ENCODE measurements at places on chromosomes 3 and 15.

DNA sequence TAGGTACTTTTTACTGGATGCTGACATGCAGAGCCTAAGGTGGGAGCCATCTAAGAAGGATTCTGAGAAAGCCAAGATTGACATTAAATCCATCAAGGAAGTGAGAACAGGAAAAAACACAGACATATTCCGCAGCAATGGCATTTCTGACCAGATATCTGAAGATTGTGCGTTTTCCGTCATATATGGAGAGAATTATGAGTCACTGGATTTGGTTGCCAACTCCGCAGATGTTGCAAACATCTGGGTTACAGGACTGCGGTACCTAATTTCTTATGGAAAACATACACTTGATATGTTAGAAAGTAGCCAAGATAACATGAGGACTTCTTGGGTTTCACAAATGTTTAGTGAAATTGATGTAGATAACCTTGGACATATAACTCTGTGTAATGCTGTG is 125.1 kb downstream of the PLCL2 start:
- DNase-seq = no peak

GRCh38 chr15:82875411-82876003 is 66.1 kb downstream of the WHAMM start:
- DNase-seq = no peak

GRCh38 chr15:66386204-66387123 is at the start of gene MAP2K1:
MAP2K1 (plus strand) TSS chr15:66386912; CDS start chr15:66387348, 436 bp downstream.
- DNase-seq = peak; percentile 96

- DNase-seq = no peak
Observed at GRCh38 chr3:123129092-123129491, 62.3 kb downstream of the PDIA5 start.

GRCh38 chr3:87367736-87368135 is 91.4 kb upstream of the POU1F1 start:
- peak; percentile 30 for DNase-seq

- peak; percentile 44 for DNase-seq
Observed at GRCh38 chr15:40282869-40283614, at the start of gene ANKRD63. ANKRD63 (minus strand) TSS chr15:40283064; CDS start chr15:40282586, 478 bp downstream.

GRCh38 chr3:142028243-142028777 is 121.0 kb downstream of the TFDP2 start:
- peak; percentile 81 for DNase-seq

GRCh38 chr15:78090422-78091063 is 1.8 kb upstream of the SH2D7 start:
- no peak for DNase-seq

- DNase-seq = no peak
Observed at GRCh38 chr3:108134555-108134880, 43.7 kb upstream of the CD47 start.

- DNase-seq = peak; percentile 76
Observed at GRCh38 chr15:79172032-79172481, 81.5 kb upstream of the RASGRF1 start.

- DNase-seq = peak; percentile 25
Observed at GRCh38 chr3:141271279-141272030, 39.8 kb downstream of the PXYLP1 start.

- no peak for DNase-seq
Observed at GRCh38 chr3:72320955-72321303, 527.3 kb downstream of the SHQ1 start.

DNA sequence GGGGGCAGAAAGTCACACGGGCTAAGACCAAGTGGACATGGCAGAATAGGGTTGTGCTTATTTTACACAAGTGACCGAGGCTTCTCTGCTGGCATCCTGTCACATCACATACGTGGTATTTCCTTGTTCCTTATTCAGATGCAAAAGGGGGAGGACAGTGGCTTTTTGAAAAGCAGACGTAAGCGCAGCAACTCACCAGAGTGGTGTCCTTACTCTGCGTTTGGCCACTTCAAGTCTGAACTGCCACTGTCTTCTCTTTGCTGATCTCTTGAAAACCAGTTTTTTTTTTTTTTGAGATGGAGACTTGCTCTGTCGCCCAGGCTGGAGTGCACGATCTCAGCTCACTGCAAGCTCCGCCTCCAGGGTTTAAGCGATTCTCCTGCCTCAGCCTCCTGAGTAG is 113.2 kb downstream of the SOX2 start:
- DNase-seq = no peak

- no peak for DNase-seq
Observed at GRCh38 chr3:127754411-127755304, 67.7 kb downstream of the MGLL start.

DNA sequence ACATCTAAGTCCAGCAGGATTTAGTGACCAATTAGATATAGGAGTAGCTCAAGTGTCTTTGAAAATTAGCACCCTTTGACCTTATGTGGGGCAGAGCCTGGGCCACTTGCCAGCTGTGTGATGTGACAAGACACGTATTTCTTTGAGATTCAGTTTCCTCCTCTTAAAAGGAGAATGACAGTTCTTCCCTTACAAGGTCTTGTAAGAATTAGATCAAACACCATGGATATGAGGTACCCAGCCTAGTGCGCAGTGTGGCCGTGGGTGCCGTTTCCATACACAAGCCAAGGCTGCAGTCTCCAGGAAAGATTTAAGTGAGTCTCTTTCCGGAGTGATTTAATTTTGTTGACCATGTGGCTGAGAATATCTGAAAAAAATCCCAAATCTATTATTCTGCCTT is 46.3 kb downstream of the ARHGAP31 start:
- DNase-seq = no peak

GRCh38 chr15:82056958-82057823 is 11.4 kb upstream of the MEX3B start:
- DNase-seq = no peak

GRCh38 chr3:186375443-186375842 is 13.4 kb upstream of the DGKG start:
- DNase-seq = no peak

DNA sequence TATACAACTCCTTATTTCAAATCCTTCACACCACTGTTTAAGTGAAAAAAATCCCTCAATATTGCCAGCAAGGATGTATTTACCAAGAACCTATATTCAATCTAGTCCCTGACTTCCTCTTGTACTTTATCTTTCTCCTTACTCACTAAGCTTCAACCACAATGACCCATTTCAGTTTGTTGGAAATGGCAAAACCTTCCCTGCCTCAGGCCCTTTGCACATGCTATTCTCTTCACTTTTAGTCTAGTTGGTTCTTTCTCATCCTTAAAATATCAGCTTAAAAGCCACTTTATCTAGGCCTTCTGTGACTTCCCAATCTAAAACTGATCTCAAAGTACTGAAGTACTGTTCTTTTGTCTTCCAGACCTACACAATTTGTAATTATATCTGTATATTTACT is 81.3 kb upstream of the ACTC1 start:
- no peak for DNase-seq

GRCh38 chr3:140585828-140586227 is 92.0 kb upstream of the TRIM42 start:
- DNase-seq = no peak

GRCh38 chr3:10185804-10186762 is 21.4 kb downstream of the IRAK2 start:
- DNase-seq = no peak

DNA sequence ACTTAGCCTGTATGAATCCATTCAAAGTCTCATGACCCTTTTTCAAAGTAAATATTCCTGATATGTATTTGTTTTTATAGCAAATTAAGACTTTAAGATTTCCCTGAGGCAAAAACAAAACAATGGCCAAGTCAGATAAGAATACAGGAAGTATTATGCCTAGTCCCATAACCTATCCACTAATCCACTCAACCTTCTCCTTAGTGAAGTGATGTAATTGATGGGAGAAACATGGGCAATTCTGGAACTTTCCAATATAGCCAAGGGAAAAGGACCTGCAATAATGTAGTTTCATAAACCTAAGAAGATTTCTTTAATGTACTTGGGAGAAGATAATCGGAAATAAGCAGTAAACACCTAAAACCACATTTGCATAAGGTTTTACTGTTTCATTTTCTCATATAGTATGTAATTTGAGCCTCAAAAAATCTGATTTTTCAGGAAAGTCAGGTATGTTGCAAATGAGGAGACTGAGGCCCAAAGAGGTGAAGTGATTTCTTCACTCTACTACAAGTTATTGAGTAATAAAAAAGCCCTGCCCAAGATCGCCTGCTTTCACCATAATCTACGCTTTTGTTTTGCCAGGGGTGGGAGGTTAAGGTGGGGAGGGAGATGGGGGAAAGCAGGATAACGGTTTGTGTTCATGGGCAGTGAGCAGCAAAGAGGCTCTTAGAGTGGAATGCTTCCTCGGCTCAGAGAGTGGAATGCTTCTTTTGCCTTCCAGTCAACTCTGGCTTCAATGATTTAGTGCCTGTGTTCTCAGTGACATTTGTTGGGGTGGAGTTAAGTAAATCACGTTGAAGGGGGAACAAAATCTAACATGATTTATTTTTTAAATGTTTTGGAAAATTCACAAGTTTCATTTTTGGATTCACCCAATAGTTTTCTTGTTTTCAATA is 95.0 kb upstream of the FNDC3B start:
- DNase-seq = no peak

GRCh38 chr3:43180027-43180426 is 74.1 kb upstream of the POMGNT2 start:
- no peak for DNase-seq

- DNase-seq = peak; percentile 40
Observed at GRCh38 chr3:14784087-14784681, 34.6 kb upstream of the FGD5 start.

DNA sequence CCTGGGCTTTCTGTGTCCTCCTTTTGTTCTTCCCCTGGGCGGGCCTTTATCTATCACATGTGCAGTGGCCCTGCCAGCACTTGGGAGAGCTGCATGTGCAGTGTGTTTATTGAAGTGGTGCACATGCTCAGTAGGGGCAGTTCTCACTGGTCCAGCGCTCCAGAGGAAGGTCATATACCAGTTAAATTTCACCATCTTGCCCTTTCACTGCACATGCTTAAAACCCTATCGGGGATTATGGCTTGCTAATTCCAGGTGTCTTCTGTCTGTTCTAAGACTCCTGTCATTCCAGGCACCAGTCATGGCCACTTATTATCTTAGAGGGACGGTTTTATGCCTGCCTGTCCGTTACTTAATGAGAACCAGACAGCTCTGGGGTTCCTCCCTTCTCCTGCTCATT is 52.2 kb downstream of the ROPN1B start:
- no peak for DNase-seq

DNA sequence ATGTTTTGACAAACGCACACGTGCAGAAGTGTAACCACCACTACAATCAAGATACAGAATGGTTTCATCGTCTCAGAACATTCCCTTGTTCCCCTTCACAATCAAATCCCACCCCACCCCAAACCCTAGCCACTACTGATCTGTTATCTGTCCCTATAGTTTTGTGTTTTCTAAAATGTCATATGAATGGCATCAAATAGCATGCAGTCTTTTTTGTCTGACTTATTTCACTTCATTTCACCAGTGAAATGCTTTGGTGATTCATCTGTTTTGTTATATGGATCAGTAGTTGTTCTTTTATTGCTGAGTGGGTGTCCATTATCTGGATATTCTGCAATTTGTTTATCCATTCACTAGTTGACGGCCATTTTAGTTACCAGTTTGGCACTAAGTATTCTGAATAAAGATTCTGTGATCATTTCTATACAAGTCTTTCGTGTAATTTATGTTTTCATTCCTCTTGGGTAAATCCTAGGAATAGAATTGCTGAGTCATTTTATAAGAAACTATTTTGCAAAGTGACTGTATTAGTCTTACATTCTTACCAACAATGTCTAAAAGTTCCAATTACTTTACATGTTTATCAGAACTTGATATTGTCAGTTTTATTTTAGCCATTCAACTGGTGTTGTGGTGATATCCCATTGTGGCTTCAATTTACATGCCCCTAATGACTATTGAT is 232.8 kb downstream of the CLSTN2 start:
- no peak for DNase-seq

DNA sequence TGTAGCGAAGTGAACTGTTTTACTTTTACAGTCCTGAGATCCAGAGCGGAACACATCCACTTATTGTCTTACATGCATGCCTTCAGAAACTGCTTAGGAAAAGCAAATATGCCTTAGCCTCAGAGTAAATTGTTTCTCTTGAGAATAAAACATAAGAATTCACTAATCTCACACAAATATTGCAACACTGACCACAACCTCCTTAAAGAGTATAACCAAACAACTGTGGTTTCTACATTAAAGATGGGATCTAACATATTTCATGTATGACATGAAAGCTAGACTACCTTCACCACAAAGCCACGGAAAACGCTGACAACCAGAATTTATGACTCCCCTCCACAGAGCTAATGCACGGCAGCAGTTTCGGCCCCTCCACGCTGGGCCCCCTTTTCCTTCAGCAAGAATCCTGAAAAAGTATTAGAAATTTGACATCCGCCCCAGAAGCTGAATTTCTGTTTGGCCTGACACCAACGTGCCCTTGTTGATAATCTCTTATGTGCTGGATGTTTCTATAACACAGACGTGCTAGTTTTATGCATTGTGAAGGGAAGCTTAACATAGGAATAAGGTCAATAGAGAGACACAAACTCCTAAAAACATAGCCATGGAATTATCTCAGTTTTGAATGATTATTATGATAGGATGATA is 84.6 kb downstream of the GREM1 start:
- DNase-seq = no peak

- DNase-seq = no peak
Observed at GRCh38 chr3:64199932-64200331, 25.3 kb downstream of the PRICKLE2 start.

GRCh38 chr15:68620721-68621527 is 42.1 kb downstream of the CORO2B start:
- DNase-seq = peak; percentile 97

DNA sequence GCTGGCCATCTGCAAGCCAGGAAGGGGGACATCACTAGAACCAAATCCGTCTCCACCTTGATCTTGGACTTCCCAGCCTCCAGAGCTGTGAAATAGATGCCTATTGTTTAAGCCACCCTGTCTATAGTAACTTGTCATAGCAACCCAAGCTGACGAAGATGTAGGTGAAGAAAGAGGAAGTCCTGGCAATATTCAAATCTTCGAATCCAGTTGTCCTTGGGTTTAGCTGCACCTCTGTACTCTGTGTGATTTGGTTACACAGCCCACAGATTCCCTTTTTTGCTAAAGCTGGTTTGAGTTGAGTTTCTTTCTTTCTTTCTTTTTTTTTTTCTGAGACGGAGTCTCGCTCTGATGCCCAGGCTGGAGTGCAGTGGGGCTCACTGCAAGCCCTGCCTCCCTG is 68.0 kb upstream of the XCR1 start:
- no peak for DNase-seq

GRCh38 chr15:87755226-87755625 is 501.3 kb downstream of the NTRK3 start:
- DNase-seq = no peak

GRCh38 chr15:70279096-70279495 is 181.4 kb upstream of the TLE3 start:
- no peak for DNase-seq

GRCh38 chr15:89909611-89910010 is 3.1 kb downstream of the ARPIN start:
- no peak for DNase-seq
